ENCODE measurements at places on chromosomes 5 and 9.

DNA sequence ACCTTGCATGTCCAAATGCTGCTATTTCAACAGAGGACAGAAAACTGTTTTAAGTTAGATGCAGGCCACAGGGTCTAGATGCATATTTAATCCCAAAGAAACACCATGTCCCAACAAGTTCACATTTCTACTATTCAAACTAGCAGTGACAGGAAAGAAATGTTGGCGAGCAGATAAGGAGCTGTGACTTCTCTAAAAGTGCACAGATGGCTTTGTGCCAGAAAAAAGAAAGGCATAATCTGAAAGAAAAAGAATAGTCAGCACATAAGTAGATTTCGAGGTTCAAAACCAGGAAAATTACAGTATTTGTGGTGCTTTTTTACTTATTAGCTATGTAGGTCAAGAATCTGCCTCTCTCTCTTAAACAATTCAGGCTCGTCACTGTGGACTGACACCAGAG lies 178.3 kb downstream of the DNAH5 start:
- H3K27ac ChIP-seq = no peak overlapping the region
- no peaks in the 10 kb centered on the region for H3K36me3 ChIP-seq
- no peak for DNase-seq
- no peaks in the 10 kb centered on the region for H3K27me3 ChIP-seq
- no peaks in the 10 kb centered on the region for H3K4me1 ChIP-seq
- no peak overlapping the region for H3K4me3 ChIP-seq

DNA sequence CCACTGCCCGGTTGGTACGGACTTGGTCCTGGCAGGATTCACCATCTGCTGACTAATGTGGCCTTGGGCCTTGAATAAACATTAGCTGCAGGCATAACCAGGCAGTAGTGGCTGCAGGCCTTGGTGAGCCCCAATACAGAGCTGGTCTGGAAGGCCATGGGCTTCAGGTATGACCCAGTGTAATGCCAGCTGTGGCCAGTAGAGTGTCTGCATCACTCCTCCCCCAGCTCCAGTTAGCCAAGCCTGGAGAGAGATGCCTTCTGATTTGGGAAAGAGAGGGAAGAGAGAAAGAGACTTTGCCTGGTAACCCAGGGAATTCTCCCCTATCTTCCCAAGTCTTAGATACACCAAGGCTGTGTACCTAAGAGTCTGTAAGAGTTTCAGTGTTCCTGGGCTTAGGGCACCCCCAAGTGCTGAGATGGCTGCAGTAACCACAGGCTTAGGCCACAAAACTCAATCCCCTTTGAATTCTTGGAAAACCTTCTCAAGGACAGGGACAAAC lies 5.6 kb upstream of the C5 start:
- peaks cover 5% of the 10 kb centered on the region for H3K4me1 ChIP-seq
- H3K27me3 ChIP-seq = no peaks in the 10 kb centered on the region
- H3K4me3 ChIP-seq = no peak overlapping the region
- H3K27ac ChIP-seq = no peak overlapping the region
- no peak for DNase-seq

DNA sequence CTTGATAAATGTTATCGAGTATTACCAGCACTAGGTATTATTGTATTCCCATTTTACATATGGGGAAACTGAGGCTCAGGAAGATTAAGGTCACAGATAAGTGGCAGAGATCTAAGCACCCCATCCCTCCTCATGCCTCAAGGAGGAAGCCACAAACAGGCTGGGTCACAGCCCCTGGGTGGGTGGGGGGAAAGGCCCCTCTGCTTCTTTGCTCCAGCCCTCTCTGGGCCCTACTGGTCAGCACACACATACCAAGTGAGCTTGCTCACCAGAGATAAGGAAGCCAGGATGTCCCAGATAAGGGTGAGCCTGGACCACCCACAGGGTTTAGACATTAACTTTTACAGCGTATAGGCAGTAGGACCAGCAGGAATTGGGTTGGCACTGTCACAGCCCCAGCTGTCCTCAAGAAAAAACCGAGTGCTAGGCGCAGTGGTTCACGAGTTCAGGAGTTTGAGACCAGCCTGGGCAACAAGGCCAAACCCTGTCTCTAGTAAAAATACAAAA lies 45.3 kb downstream of the STK10 start:
- no peak for DNase-seq
- no peak overlapping the region for H3K4me3 ChIP-seq
- no peaks in the 10 kb centered on the region for H3K27me3 ChIP-seq
- H3K27ac ChIP-seq = peak overlapping the region; percentile 5
- H3K4me1 ChIP-seq = peaks cover 34% of the 10 kb centered on the region

- no peak overlapping the region for H3K27ac ChIP-seq
- no peaks in the 10 kb centered on the region for H3K27me3 ChIP-seq
- DNase-seq = no peak
- no peak overlapping the region for H3K4me3 ChIP-seq
Observed at GRCh38 chr5:165188556-165189175, 1683.2 kb downstream of the MAT2B start.

GRCh38 chr5:151101746-151102145 lies 20.9 kb upstream of the TNIP1 start:
- peak overlapping the region; percentile 26 for H3K27ac ChIP-seq
- H3K27me3 ChIP-seq = no peaks in the 10 kb centered on the region
- H3K4me1 ChIP-seq = peaks cover 3% of the 10 kb centered on the region

- no peaks in the 10 kb centered on the region for H3K27me3 ChIP-seq
- H3K4me1 ChIP-seq = no peaks in the 10 kb centered on the region
- H3K36me3 ChIP-seq = no peaks in the 10 kb centered on the region
- no peak overlapping the region for H3K27ac ChIP-seq
Observed at GRCh38 chr9:89794918-89795317, 190.1 kb downstream of the GADD45G start.

- H3K4me1 ChIP-seq = no peaks in the 10 kb centered on the region
- no peaks in the 10 kb centered on the region for H3K27me3 ChIP-seq
- DNase-seq = no peak
- no peak overlapping the region for H3K27ac ChIP-seq
Observed at GRCh38 chr5:11898-12297, 80.1 kb upstream of the PLEKHG4B start.

DNA sequence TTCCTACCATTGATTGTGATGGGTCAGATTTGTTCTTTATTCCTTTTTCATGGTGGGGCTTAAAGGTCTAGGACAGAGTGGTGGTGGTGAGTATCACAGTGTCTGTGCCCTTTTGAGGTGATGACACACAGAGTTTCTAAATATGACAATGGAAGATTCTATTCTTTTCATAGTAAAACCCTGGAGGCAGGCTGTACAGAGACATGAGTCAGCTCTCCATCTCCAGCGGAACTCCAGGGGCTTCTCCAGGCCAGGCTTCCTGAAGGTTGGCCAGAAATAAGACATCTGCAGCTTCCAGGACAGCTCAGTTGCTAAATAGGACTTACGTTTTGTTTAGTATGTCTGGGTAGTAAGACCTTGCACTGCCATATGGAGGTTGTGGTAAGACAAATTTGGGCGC lies 229.5 kb downstream of the CD180 start:
- DNase-seq = no peak
- no peak overlapping the region for H3K27ac ChIP-seq
- no peaks in the 10 kb centered on the region for H3K4me1 ChIP-seq
- H3K36me3 ChIP-seq = no peaks in the 10 kb centered on the region

GRCh38 chr5:59034498-59035186 lies 451.8 kb downstream of the RAB3C start:
- H3K36me3 ChIP-seq = peaks cover 6% of the 10 kb centered on the region
- H3K27ac ChIP-seq = no peak overlapping the region
- peak overlapping the region; percentile 97 for H3K4me3 ChIP-seq

GRCh38 chr5:152379331-152379730 lies 25.7 kb downstream of the NMUR2 start:
- no peaks in the 10 kb centered on the region for H3K36me3 ChIP-seq

DNA sequence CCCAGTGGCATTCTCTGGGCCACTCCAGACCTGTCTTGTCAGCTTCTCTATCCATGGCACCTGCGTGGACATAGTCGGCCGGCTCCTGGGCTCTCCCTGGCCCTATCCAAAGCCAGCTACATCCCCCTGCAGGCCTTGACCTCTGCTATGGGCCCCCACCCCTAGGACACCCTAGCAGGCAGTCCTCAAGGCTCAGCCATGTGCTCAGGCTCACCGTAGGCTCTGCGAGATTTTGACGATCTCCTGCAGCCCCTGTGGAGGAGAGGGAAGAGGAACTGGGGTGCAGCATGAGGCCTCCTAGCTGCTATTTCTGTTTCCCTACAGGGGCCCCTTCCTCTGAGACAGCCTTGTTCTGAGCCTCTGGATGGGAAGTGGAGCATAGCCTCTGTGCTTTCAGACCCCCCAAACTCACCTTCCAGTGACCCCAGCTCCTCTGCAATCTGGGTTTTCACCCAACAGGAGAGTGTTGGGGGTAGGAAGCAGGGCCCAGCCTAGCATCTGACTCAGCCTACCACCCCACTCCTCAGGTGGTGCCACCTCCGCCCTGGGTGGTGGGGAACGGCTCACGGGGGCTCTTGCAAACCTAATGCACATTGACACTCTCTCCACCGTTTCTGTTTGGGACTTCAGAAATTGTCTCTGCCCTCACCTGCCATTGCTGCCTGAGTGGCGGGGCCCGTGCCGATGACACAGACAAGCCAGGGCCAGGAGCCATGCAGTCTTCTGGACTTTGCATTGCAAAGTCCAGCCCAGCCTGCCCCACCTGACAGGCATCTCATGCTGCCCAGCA lies 36.7 kb downstream of the HRH2 start:
- H3K36me3 ChIP-seq = peaks cover 5% of the 10 kb centered on the region
- no peak overlapping the region for H3K4me3 ChIP-seq
- peaks cover 10% of the 10 kb centered on the region for H3K4me1 ChIP-seq
- no peak overlapping the region for H3K27ac ChIP-seq
- H3K27me3 ChIP-seq = no peaks in the 10 kb centered on the region

- no peak overlapping the region for H3K27ac ChIP-seq
- H3K4me3 ChIP-seq = no peak overlapping the region
- no peaks in the 10 kb centered on the region for H3K36me3 ChIP-seq
- H3K27me3 ChIP-seq = no peaks in the 10 kb centered on the region
- no peak for DNase-seq
Observed at GRCh38 chr5:59660737-59661136, 232.8 kb downstream of the PDE4D start.

DNA sequence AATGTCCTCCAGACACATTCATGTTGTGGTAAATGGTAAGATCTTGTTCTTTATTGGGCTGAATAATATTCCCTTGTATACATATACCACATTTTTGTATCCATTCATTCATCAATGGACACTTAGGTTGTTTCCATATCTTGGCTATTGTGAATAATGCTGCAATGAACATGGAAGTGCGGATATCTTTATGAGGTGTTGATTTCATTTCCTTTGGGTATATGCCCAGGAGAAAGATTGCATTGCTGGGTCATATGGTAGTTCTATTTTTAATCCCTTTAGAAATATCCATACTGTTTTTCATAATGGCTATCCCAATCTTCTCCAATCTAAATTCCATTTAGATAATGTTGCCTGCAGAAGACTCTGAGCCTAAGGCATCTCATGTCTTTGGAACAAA lies 78.0 kb upstream of the TNC start:
- no peaks in the 10 kb centered on the region for H3K27me3 ChIP-seq
- no peak overlapping the region for H3K4me3 ChIP-seq
- H3K4me1 ChIP-seq = no peaks in the 10 kb centered on the region
- no peak for DNase-seq
- H3K27ac ChIP-seq = no peak overlapping the region

- no peaks in the 10 kb centered on the region for H3K27me3 ChIP-seq
- DNase-seq = no peak
- H3K4me3 ChIP-seq = no peak overlapping the region
- no peak overlapping the region for H3K27ac ChIP-seq
Observed at GRCh38 chr9:124259158-124259808, 1.5 kb downstream of the NEK6 start.

GRCh38 chr5:32255540-32255900 lies 57.2 kb downstream of the MTMR12 start:
- H3K27me3 ChIP-seq = no peaks in the 10 kb centered on the region
- H3K4me1 ChIP-seq = no peaks in the 10 kb centered on the region
- no peak overlapping the region for H3K4me3 ChIP-seq
- H3K27ac ChIP-seq = no peak overlapping the region

- no peaks in the 10 kb centered on the region for H3K4me1 ChIP-seq
- DNase-seq = no peak
- no peak overlapping the region for H3K4me3 ChIP-seq
- no peak overlapping the region for H3K27ac ChIP-seq
Observed at GRCh38 chr5:83179966-83180365, 102.6 kb downstream of the XRCC4 start.

DNA sequence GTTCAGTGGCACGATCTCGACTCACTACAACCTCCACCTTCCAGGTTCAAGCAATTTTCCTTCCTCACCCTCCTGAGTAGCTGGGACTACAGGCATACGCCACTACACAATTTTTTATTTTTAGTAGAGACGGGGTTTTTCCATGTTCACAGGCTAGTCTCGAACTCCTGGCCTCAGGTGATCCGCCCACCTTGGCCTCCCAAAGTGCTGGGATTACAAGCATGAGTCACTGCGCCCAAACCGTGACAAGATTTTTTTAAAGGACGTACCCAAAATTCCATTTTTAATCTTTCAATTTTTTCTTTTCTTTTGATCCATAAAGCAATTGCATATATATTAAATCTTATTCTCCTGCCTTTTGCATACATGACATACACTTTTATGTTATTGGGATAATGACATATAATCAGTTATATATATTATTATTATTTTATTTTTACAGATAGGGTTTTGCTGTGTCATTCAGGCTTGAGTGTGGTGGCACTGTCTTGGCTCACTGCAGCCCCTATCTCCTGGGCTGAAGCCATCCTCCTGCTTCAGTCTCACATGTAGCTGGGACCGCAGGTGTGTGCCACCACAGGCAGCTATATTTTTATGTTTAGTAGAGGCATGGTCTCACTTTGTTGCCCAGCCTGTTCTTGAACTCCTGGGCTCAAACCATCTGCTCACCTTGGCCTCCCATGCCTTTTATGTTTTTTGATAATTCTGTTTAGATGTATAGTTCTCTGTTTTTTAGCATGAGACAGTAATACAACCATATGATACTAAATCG lies 71.9 kb downstream of the RAB24 start:
- peaks cover 11% of the 10 kb centered on the region for H3K36me3 ChIP-seq
- H3K4me1 ChIP-seq = no peaks in the 10 kb centered on the region
- DNase-seq = no peak
- H3K27ac ChIP-seq = no peak overlapping the region

DNA sequence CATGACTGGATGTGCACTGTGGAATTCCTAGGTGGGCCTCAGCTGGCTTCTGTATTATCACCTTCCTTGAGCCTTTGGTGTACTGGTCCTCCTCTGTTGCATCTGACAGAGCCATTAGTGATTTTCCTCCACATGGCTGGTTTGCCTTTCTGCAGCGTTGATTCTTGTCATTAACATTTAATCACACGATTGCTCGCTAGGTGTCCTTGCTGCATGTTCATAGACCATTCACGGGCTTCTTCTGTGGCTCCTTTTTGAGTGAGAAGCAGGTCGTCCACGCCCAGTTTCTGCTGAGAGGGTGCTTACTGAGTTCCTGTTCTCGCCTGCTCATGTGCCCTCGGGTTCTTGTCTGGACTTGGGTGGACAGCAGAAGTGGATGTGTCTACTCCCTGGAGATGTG lies 29.3 kb downstream of the ADAMTS16 start:
- no peak overlapping the region for H3K27ac ChIP-seq
- H3K4me3 ChIP-seq = no peak overlapping the region
- DNase-seq = no peak
- H3K4me1 ChIP-seq = no peaks in the 10 kb centered on the region
- no peaks in the 10 kb centered on the region for H3K27me3 ChIP-seq

- no peak overlapping the region for H3K27ac ChIP-seq
- H3K4me1 ChIP-seq = no peaks in the 10 kb centered on the region
- DNase-seq = no peak
- H3K36me3 ChIP-seq = no peaks in the 10 kb centered on the region
- H3K27me3 ChIP-seq = no peaks in the 10 kb centered on the region
Observed at GRCh38 chr9:18707061-18707461, 233.1 kb downstream of the ADAMTSL1 start.

- H3K27me3 ChIP-seq = no peaks in the 10 kb centered on the region
- H3K27ac ChIP-seq = no peak overlapping the region
- DNase-seq = no peak
- H3K4me3 ChIP-seq = no peak overlapping the region
Observed at GRCh38 chr5:15487228-15487627, 12.8 kb upstream of the FBXL7 start.

All from effector memory CD4-positive, alpha-beta T cell (primary cell).